ENCODE measurements at places on chromosomes 1 and 21.

DNA sequence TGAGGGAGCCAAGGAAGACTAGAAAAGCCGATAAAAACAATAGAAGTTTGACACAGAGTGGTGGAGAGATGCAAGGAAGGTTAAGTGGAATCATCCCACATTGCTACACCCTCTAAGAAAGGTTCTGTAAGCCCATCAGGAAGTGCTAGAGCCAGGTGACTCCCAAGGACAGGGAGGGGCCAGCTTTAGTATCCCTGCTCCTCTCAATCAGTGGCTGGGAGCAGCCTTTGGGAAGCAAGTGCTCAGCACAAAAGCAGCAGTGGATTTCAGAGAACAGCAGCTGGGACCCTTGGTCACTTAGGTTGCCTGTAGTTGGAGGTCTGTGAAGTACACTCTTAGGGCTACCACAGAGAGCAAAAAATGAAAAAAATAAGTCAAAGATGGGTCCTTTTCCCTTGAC is 42.5 kb downstream of the NME7 start:
- peak; percentile 81 for DNase-seq

DNA sequence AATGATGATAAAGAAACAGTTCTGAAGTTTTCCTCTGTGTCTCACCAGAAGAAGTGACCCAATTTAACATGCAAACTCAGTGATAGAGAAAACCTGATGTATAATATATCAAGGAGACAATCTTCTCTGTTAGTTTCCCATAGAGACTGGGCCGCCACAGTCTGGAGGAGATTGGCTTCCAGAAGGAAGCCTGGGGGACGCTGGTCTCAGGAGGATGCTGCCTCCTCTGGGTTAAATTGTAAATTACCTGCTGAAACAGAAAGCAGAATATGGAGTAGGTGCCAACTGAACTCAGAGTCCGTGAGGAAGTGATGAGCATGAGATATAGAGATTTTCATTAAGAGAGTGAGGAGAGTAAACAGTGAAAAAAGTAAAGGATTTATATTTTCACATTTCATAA is 15.8 kb downstream of the OR14I1 start:
- DNase-seq, result no peak

GRCh38 chr1:94079989-94080388 is 41.0 kb downstream of the ABCA4 start:
- no peak for DNase-seq

DNA sequence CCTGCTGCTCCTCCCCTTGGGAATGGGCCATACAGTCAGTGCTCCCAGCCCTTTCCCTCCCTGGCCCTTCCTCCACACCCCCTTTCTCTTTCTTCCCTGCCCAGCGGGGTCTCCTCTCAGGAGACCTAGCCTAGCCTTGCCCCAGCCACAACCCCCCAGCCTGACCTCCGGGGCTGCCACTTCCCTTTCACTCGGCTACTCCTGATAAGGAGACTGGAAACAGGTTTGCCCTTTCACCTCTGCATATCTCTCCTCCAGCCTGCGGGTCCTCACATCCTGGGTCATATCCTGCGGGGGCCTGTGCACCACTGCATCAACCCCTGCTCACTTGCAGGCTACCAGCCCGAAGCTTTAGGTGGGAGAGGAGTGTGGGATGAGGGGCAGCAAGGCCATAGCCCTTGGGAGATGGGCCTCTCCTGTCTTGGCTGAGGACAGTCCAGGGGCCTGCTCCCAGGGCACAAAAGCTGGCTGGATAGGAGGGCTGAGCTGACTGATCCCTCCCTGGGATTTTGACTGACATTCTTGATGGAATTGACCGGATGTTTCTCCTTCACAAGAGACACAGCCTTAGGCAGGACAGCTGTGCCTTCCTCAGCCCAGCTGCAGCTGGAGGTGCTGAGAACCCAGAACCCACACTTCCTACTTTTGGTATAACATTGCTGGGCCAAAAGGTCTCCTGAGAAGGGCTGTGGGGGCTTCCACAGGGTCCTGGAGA is 19.2 kb upstream of the ALX3 start:
- DNase-seq, result no peak

GRCh38 chr1:14571810-14572767 is 26.4 kb upstream of the KAZN start:
- peak; percentile 77 for DNase-seq

All from H9 (cell line).